ENCODE measurements at places on chromosomes 5 and 9.

DNA sequence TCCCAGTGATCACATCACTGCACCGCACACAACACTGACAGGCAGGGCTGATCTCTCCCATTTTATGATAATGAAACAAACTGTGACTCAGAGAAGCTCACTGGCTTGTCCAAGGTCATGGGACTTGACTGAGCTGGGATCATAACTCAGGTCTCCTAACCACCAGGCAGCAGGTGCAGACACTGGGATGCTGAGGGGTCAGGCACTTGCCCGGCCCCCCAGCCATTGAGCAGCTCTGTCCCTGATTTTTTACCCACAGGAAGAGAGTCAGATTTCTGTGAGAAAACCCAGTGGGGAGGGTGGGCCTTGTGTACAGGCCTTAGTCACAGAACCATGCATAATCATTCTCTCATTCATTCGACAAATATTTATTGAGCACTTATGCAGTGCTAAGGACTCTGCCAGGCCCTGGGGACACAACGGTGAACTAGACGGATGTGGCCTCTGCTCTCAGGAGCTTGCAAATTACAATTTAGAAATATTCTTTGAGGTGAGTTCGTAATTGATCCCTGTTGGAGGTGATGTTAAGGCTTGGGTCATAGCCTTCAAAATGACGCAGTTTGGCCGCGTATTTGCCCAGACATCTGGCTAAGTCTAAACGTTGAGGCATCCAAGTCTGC lies 54.5 kb upstream of the TGFBR1 start:
- DNase-seq: no peak

GRCh38 chr9:134483361-134484184 lies 157.3 kb downstream of the RXRA start:
- no peak for DNase-seq

- no peak for DNase-seq
Observed at GRCh38 chr5:135040333-135041144, 6.5 kb upstream of the PITX1 start.

- DNase-seq: peak; percentile 53
Observed at GRCh38 chr9:136854113-136854841, 2.1 kb downstream of the MAMDC4 start.

- DNase-seq: no peak
Observed at GRCh38 chr9:114088571-114089170, 10.4 kb downstream of the KIF12 start.

DNA sequence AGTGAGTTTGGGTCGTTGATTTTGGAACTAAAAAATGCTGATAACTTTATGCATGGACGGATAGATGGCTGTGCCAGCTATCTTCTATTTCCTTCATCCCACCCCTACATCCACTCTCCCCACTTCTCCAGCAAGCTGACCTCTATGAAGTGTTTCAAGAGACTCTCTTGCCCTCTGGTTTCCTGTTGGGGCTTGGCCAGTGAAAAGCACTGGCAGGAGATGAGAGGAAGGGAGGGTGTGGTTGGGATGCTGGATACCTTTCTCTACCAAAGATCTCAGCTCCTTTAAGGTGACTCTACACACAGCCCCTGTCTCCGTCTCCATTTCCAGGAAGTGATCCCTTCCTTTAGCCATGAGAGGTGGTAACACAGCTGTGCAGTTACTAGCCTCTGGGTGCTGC lies 30.0 kb upstream of the JMY start:
- DNase-seq: no peak

DNA sequence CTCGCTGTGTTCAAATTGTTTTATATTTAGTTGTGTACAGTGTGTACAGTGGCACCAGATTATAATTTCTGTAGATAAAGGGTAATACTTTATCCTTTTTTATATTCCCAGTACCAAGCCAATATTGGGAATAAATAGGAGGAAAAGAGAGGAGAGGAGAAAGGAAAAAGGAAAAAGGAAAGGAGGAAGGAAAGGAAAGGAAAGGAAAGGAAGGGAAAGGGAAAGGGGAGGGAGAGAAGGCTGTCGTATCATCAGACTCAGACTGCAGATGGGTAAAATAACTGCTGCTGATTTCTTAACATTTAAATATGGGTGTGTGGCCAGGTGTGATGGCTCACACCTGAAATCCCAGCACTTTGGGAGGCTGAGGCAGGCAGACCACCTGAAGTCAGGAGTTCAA lies 51.0 kb downstream of the C5orf22 start:
- no peak for DNase-seq

DNA sequence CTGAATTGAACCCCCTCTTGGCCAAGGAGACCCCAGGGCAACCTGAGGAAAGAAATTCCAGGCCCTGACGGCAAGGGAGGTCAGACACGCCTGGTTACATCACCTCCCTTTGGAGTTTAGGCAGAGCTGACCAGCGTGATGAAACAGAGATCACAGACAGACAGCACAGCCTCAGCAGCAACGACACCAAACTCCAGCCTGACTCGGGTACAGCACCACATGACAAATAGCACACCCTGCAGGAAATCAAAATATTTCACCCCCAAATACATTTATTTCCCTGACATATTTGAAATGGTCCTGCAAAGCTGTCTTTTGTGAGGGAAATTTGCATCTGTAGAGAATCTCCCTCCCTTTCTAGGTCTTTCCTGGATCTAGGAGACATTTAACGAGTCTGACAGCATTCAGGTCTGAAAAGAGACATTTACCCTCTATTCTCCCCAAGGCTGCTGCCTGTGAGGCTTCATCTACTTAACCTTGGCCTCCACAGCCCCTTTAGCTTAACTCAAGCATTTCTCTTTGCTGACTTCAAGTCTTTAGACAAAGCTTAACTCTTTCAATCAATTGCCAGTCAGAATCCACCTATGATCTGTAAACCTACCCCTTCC lies 2.6 kb downstream of the QSOX2 start:
- no peak for DNase-seq

GRCh38 chr5:90054612-90055011 lies 354.9 kb downstream of the CETN3 start:
- DNase-seq: no peak

- no peak for DNase-seq
Observed at GRCh38 chr9:34010979-34011378, 37.7 kb downstream of the UBAP2 start.

DNA sequence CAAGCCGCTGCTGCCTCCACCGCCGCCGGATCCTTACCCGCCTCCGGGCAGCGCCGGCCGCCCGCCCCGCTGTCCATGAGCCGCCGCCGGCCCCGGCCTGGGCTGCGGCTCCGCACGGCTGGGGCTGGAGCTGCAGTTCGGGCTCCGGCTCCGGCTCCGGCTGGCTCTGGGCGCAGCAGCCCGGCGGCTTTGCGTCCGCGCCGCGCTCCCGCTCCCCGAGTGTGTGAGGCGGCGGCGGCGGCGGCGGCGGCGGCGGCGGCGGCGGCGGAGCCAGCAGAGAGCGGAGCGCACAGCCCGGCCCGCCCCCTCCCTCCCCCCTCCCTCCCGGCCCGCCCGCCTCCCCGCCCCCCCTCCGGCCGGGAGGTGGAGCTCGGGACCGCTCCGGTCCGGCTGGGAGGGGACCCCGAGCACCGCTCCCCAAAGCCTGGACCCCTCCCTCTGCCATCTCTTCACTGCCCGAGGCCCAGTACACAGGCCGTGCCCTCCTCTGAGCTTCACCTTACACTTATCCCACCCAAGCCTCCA lies at the start of gene PCDH1:
Gene PCDH1 (minus strand): TSS at position 225 of the 525 bp plus-strand sequence. CDS start 148 bp downstream, at position 77.
- no peak for DNase-seq

DNA sequence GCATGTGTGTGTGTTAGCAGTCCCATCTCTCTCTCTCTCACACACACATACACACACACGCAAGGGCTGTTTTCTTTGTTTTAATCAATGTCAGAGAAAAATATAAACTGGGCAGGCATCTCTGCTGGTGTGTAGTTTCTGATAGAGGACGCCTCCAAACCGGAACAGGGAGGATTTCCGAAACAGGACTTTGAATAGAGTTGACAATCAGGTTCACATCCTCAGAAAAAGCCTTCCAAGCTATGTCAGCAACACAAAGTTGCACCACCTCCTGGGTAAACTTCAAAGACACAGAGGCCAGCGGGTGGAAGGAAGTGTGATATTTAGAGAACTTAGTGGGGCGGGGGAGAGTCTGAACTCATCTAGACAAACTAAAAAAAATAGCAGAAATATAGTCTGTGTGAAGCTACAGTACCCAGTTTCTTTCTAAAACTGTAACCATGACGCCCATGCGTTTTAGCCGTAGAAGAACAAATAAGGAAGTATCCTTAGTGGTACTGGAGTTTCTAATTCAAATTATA lies 1.2 kb downstream of the ST8SIA4 start:
- peak; percentile 59 for DNase-seq

DNA sequence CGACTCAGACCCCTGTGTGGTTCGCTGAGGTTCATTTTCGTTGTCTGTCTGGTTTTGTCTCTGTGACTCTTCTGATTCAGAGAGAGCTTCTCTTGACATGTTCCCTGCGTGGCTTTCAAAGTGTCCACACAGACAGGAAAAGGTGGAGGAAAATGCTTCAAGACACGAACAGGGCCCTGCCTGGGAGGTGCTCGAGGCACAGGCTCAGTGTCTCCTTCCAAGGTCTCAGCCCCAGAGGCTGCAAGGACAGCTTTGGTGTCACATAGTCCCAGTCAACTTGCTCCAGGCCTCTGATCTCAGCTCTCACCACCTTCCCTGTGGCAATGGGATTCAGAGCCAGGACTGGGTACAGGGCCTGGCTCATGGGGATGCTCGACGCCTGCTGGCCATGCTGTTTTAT lies 51.6 kb upstream of the SARDH start:
- DNase-seq: no peak

DNA sequence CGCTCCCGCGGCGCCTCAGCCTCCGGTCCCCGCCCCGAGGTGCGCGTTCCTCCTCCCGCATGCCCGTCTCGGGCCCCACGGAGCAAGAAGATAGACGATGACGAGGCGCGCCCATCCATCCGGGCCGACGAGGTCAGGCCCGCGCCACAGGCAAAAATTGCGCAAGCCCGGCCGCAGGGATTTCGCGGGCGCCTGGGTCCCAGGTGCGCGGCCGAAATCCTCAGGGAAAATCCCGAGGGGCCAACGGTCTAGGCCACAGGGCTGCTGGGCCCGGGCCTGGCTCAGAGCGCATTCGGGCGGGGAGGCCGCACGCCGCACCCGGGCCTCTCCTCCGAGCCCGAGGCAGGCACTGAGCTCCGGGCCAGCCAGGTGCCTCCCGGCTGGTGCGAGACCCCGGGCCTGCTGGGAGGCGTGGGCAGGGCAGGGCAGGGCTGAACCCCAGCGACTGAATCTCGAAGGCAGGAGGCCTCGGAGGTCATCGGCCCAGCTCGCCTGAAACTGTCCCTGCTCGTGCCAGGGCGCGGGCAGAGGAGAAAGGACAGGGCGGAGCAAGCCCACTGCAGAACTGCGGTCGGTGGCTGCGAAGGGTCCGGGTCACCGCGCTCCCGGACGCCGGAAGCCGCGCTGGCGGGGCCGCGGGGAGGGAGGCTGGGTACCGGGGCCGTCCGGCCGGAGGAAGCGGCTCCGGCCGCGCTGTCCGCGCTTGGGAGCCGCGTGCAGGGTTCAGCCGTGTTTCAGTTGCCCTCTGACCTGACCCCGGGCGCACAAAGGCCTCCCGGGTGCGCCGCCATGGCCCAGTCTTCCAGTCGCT lies 66.8 kb downstream of the FOXD1 start:
- DNase-seq: no peak

DNA sequence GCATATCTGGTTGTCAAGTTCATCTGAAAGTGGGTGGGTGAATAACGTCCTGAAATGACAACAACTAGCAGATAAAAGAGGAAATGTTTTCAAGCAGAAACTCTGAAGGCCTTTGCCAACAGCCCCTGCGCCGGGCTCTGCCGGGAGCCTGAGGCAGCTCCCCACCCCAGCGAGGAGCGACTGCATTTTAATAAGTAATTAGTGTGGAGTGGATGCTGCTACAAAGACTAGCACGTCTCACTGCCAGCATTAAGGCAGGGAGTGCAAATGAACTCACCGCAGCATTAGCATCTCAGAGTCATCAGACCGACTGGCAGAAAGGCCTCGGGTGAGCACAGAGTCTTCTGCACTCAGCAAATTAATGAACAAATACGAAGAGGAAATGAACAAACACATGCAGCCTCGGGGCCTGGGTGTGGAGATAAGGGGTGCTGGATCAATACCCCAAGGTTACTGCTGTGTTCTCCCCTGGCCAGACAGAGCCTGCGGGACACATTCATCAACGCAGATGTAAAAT lies 63.8 kb downstream of the VAV2 start:
- no peak for DNase-seq

- no peak for DNase-seq
Observed at GRCh38 chr9:2126331-2126803, 111.2 kb downstream of the SMARCA2 start.

Measured in activated CD8-positive, alpha-beta memory T cell treated with anti-CD3 and anti-CD28 coated beads, Interleukin-2, amount 50 U/mL, for 48 hours (primary cell).